ENCODE measurements at places on chromosomes 6 and 20.
A peak's percentile ranks its signal among the peaks of the same experiment; 100 is the strongest.

DNA sequence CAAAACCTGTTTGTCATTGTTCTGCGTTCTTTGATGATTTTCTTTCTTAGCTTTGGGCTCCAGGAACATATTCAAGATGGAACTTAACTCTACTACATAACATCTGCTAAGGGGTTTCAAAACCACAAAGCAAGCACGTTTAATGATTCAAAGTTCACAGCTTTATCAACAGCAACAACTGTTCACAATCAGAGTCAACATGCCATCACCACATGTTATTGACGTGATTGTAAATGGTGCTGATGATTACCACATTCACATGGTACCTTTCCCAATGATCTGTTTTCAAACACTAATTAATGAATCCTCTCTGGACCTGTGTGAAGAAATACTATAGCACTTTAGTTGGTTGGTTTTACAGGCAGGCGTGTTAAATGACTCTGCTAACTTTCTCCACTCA is 180.6 kb upstream of the CEP162 start:
- DNase-seq = no peak

- DNase-seq = peak; percentile 27
Measured at GRCh38 chr6:142819603-142820337, 125.2 kb downstream of the HIVEP2 start.

GRCh38 chr20:57980506-57980905 is 247.9 kb downstream of the ANKRD60 start:
- no peak for DNase-seq

DNA sequence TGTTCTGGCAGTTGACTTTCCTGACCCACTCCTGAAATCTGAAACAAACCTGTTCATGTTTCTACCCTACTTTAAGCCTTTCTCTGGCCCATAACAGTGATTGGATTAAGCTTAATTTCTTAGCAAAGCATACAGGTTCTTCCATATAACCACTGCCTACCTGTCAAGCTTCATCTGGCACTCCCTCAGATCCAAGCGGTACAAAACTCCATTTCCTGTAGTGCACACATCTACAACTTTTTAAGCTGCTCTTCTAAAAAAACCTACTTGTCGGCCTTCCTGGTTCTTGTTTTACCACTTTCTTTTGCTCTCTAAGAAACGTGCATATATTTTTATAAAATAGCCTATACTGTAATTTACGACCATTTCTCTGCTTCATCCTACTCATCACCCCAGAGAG is 916 bp upstream of the PPP1R11 start:
- no peak for DNase-seq

- no peak for DNase-seq
Measured at GRCh38 chr20:17953935-17954334, 14.7 kb downstream of the SNX5 start.

DNA sequence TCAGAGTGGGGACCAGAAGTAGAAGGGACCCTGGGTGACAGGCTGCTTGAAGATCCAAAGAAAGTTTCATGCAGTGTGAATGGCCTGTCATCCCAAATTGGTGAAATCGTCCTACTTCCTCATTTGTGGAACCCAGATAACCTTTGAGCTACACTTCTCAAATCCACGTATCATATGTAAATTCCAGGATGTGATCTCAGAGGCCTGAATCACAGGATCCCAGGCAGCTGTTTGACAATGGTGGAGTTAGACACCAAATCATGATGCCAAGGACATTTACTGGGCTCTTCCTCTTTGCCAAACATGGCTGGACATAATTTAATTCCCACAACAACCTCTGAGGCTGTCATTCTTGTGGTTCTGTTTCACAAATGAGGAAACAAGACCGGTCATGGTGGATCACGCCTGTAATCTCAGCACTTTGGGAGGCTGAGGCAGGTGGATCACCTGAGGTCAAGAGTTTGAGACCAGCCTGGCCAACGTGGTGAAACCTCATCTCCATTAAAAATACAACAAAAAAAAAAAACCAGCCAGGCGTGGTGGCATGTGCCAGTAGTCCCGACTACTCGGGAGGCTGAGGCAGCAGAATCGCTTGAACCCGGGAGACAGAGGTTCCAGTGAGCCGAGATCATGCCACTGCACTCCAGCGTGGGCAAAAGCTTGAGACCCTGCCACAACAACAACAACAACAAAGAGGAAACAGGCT is 39.9 kb upstream of the TTPAL start:
- no peak for DNase-seq

DNA sequence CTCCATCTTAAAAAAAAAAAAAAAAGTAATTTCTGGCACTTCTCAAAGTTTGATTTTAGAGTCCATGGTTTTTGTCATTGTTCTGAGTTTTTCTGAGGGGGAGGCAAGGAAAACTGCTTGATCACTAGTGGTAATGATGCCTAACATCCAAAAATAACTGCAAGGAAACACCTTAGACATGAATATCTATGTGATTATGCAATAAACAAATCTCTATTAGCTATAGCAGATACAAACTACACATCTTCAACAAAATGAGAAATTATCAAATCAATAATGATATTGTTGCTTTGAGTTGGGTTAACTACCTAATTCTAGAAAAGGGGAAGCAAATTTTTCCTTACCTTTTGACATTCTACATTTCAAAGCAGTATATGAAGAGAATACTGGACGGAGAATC is 230.9 kb upstream of the JARID2 start:
- no peak for DNase-seq

DNA sequence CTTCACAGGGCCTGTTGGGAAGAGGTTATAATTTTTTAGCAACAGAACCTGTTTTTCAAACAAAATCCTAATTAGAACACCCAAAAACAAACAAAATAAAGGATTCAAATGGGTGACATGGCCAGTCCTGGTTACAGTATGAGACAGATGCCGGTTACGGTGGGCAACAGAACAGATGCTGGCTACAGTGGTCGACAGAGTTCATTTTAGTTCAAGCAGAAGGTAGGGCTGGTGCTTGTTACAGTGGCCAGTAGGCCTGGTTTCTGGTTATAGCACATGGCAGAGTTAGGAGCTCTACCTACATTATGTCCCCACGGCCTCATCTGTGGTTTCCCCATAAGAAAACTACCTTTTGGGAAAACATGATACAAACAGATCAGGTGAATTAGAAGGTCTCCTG is 327.7 kb downstream of the LAMA2 start:
- DNase-seq = no peak

DNA sequence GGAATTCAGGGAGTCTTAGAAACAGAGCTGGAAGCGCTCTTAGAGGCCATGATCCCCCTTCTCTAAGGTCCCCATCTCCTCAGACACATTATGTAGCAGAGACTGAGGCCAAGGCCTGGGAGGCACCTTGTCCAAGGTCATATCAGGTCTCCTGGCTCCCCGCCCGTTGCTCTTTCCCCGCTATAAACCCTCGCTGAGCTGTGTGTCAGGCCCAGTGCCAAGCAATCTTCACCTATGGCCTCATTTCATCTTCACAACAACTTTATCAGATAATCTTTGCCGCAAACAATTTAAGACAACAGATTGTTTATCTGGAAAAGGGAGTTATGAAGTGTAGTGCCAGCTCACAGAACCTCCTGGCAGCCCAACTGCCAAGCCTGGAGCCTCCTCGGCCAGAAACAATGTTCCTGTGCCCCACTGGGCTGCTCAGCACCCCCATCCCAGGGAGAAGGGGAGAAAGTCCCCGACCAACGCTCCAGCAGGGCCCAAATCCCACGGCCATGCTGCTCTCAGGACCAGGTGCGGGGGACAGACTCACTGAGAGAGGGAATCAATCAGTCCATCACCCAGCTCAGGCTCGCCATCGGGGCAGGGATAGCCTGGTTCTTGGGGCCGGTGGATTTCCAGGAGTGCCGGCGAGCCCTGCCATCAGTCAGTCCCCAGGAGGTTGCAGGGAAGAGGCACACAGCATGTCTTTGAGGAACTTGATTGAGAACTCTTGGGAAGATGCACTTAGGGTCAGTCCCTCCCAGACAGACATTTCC is 16.9 kb upstream of the FANCE start:
- no peak for DNase-seq

DNA sequence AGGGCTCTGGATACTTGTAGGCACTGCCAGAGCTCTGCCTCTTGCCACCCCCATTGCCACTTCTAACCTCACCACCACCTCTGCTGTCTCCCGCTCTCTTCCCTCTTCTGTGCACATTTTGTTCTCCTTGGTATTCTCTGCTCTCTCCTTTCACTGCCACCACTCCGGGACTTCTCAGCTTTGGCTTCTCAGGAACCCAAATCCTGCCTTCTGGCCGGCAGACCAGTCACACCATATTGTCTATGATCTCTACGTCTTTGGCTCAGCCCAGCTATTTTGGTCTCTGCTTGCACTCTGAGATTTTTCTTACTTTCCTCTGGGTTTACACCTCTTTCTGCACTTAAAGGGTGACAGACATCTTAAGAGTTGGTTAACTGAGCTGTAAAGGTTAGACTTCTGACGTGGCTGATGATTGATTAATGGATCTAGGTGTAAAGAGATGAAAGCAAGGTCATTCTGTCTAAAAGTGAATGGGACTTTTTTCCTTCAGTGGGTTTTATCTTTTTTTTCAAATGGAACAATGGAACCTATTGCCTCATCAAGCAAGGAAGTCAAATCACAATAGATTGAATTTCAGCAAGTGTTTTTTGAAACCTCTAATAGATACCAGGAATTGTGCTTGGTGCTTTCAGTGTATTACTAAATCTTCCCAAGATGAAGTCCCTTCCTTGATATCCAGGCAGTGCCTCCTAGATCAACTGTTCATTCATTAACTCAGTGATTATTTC is 13.8 kb downstream of the MMP24 start:
- no peak for DNase-seq

DNA sequence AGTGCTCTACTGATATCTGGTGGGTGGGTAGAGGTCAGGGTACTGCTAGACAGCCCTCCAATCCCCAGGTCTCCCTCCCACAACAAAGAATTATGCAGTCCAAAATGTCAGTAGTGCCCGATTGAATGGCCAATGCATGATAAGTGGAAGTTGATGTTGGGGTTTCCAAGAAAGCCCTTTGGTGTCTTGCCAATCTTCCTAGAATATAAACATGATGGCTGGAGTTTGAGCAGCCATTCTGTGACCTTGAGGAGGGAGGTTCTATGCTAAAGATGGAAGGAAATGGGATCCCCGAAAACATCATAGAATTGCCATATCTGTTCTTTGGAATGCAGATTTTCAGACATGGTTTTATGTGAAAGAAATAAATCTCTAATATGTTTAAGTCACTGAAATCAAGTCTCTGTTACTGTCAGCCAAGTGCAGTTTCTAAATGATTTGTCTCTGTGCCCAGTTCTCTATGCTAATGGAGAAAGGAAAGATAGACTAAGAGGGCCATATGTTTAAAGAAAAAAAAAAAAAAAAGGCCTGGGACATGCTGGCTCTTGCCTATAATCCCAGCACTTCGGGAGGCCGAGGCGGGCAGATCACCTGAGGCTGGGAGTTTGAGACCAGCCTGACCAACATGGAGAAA is 32.8 kb upstream of the PTPN1 start:
- no peak for DNase-seq

Measured in GM23248 (cell line).